Stimulated activated CD8-positive, alpha-beta memory T cell treated with anti-CD3 and anti-CD28 coated beads, Interleukin-7, amount 100 ng/mL, for 1 hour (primary cell): ENCODE measurements at places on chromosomes 1 and 21.

DNA sequence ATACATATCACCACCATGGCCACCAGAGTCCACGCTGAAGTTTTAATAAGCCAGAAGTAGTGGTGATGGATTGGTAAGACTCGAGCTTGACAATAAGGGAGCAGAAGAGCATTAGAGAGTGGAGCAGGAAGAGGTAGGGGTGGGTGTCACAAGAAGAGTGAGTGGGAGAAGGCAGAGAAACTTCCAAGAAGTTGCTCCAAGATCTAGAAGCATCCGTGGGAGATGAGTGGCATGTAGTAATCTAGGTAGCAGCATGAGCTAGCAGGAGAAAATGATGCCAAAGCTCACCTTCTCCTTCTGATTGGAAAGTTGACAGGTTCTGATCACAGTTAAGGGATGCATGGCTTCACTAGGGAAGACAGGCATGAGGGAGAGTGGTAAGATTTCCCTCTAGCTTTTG, 49.2 kb downstream of the PLXNA2 start:
- DNase-seq, result no peak

DNA sequence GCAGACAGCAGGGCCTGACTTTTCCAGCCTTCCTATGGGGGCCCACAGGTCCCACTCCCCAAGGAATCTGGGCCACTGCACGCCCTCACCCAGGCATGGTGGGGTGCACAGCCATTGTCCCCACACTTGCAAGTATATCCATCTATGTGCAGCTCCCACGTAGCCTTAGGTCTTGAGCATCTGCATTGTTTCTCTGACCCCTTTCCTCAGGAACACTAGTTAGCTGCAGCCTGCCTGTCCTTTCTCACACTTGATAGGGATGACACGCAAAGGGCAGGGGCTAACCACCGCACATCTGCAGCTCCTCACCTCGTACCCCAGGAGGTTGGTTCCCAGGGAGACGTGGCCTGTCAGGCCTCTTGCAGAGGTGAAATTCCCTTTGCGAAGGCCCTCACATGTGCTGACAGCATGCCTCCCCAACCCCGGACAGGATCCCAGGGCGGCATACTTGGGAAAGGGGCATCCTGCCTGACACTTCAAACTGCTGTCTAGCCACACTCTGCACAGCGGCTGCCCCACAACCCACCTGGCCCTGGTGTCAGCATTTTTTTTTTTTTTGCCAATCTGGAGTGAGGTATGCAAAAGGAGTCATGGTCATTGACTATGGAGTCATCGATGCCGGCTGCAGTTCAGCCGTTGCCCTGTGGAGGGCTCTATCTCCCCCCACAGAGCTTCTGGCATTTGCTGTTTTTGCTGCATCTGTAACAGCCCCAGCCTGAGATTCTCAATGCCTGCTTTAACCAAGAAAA, 5.0 kb downstream of the JMJD4 start:
- no peak for DNase-seq

DNA sequence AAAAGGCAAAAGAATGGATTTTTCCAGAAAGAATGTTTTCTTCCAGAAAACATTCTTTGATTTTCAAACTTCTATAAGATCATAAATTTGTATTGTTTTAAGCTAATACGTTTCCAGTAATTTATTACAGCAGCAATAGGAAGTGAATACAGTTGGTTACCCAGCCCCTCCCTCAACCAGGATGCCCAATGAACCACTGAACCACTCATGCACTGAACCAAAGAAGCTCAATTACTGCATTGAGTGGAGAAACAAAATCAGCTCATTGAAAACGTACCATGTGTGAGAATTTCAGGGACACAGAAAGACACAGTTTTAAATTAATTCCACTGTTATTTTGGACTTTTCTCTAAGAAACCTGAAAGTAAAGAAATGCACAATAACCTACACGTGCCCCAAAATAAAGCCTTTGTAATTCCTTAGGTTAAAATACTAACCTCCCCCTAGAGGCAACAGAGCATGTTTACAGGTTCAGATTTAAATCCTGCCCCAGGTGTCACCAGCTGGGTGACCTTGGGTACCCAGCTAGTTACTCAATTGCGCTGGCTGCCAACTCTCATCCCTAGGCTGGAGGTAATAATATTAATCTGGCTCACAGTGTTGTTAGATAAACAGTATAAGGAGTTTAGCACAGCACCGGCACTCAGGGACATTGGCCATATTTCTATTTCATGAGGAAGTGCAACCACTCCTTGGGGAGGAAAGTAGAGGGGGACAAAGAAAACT, 111.7 kb downstream of the NMNAT2 start:
- no peak for DNase-seq

DNA sequence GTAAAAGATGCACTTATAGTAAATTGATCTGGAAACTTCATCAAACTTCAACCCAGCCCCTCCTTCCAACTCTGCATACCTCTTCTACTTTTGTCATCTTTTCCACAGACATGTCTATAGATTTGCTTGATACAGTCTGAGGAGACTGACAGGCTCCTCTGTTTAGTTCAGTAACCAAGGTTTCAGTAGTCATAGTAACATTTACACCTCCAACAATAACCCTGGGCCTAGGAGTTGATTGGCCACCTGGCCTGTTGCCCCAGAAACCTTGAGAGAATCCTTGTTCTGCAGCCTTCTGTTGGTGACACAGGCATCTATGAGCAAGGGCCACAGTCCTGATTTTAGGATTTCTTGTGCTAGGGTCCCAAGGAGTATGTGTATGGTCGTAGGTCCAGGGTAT, at the start of gene CFAP141:
CFAP141 (minus strand) TSS at position 138 of the 400 bp plus-strand sequence; CDS start at position 112, 26 bp downstream.
- DNase-seq, result no peak

DNA sequence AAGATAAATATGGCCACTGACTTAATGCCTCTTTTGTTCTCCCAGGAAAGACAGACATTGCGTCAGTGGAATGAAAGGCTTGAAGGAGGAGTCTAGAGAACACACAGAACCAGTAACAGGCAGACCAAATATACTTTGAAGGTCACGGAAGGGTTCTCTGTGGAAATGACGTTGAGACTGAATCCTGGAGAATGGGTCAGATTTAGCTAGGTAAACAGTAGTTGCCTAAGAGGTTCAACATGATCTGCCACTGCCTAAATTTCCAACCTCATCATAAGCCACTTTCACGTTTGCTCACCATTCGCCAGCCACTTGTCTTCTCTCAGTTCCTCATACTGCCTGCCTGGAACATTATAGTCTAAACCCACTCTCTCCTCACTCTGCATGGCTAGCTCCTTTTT, 20.5 kb downstream of the PLA2G4A start:
- no peak for DNase-seq

GRCh38 chr1:7406641-7407543, 364.2 kb upstream of the VAMP3 start:
- DNase-seq, result no peak

- no peak for DNase-seq
Observed at GRCh38 chr1:232699814-232700213, 69.9 kb upstream of the SIPA1L2 start.

DNA sequence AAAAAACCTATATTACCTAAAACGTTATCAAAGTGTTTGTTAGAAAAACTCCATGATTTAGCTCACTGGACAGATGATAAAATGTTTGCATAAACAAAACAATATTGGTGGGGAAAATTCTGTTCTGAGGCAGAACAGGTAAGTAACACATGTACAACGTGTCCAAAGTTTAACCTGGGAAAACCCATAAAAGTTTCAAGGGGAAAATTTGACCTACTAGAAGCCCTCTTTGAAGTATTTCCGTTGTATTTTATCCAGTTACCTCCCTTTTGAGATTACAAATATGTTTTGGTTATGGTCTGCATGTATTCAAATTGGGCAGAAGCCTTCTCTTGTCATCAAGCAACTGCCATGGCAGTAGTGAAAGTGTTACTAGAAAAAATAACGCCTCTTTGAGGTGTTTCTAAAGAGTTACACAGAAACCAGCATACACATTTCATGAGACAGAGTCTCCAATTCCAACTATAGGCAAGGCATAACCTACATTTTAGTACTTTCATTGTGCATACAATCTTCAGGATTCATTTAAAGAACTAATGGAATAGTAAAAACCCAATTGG, 58.0 kb upstream of the PDC start:
- no peak for DNase-seq

GRCh38 chr1:236350308-236350707, 43.8 kb upstream of the EDARADD start:
- DNase-seq, result no peak

- no peak for DNase-seq
Observed at GRCh38 chr1:72777918-72778317, 495.6 kb upstream of the NEGR1 start.

GRCh38 chr1:112172294-112172882, 182.9 kb upstream of the KCND3 start:
- DNase-seq, result no peak

DNA sequence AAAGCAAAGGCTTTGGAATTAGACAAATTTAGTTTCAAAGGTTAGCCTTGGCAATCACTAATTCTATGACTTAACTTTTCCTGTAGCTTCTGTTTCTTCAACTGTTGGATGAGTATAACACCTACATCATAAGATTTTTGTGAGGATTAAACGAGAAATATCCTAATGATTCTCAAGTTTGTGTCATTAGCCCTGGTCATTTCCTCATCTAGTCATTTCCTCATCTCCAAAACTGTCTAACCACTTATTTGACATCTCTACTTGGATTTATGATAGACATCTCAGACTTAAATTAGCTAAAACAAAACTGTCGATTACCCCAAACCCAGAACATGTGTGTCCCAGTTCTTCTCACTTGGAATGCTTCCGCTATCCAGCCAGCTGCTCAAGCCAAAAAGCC, 80.2 kb upstream of the CHODL start:
- no peak for DNase-seq

DNA sequence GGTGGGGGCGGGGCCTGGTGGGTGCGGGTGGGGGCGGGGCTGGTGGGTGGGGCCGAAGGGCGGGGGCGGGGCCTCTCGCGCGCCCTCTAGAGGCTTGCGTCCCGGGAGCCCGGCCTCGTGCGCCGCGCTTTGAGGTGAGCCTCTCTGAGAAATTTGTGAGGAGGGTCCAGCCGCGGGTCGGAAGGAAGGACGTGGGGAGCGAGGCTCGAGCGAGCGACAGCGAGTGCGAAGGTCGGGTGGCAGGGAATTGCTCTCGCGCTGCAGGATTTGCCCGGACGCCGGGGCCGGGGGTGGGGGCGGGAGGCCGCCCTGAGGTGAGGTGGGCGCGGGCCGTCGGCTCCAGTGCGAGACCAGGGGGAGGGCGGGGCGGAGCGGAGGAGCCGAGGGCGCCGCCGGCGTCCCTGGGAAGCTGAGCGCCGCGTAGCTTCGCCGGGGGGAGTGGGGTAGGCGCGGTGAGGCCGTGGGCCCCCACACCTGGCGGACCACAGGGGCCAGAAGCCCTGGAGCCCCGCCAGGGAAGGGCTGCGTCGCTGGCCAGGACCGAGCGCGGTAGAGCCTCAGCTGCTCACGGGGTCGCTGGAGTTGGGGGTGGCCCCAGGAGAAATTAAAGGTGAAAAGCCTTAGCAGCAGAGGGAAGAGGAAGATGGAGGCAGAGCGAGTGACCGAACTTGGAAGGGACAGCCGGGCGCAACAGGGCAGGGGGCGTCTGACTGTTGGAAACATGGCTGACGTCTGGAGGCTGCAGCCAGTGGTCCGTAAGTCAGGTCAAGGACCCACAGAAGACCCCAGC, 754 bp upstream of the LSS start:
- no peak for DNase-seq

GRCh38 chr1:10338047-10338446, 60.8 kb upstream of the PGD start:
- no peak for DNase-seq

GRCh38 chr1:4108331-4108730, 208.3 kb upstream of the C1orf174 start:
- no peak for DNase-seq

- no peak for DNase-seq
Observed at GRCh38 chr1:180156201-180156600, 1.5 kb downstream of the QSOX1 start.

- no peak for DNase-seq
Observed at GRCh38 chr1:214472364-214472763, 79.0 kb downstream of the PTPN14 start.

- DNase-seq, result no peak
Observed at GRCh38 chr1:232481091-232481490, 148.8 kb downstream of the SIPA1L2 start.

- no peak for DNase-seq
Observed at GRCh38 chr1:111987502-111987901, 2.0 kb downstream of the KCND3 start.

- no peak for DNase-seq
Observed at GRCh38 chr1:182742780-182743179, 46.8 kb upstream of the NPL start.

DNA sequence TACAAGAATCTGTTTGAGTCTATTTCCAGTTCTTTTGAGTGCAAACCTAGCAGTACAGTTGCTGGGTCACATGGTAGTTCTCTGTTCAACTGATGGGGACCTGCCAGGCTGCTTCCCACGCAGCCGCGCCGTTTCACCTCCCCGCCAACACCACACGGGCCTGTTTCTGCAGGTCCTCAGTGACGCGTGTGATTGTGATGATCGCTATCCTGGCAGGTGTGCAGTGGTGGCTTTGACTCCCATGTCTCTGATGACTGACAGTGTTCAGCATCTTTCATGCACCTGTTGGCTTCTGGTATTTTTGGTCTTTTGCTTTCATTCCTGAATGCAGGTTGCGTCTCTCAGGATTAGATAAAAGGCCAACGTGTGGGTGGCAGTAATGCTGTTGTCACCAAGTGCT, 41.6 kb downstream of the FAAP20 start:
- no peak for DNase-seq

DNA sequence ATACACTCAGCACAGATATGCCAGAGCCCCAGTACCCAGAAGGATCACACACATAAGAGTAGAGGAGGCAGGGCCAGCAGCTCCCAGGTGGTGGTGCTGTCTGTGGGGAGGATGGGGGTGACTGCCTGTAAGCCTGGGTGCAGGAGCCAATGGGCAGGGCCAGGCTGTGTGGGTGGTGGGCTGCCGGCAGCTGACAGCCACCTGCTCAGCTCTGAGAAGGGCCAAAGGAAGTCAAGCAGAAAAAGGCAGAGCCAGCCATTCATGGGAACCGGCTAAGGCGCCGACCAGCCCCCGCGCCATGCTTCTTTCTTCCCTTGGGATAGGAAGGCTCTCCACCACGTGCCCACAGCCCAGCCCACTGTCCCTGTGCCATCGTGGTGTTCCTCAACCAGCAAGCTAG, 14.1 kb downstream of the PIK3C2B start:
- DNase-seq, result no peak

DNA sequence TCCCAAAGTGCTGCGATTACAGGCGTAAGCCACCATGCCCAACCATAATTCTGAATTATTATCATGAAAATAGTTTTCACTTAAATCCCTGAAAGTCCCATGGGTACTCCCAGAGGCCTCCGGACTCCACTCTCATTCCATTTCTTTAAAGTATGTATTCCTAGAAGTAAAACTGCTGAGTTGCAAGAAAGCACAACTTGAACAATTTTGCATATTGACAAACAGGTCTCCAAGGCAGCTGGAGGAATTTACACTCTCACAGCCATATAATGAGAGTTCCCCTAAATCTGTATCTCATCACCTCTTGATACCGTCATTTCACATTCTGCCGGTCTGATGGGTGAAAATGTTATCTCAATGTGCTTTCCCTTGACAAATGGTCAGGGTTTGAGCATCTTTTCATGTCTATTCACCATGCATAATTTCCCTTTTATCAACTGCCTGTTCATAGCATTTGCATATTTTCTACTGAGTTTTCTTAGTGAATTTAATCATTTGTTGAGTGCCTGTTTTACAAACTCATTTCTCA, 129.4 kb downstream of the SMYD3 start:
- no peak for DNase-seq

GRCh38 chr1:62746086-62746808, 37.7 kb upstream of the ATG4C start:
- no peak for DNase-seq

GRCh38 chr1:12371053-12371452, 141.2 kb downstream of the VPS13D start:
- DNase-seq, result no peak
